ENCODE measurements at places on chromosomes 7 and 10.

DNA sequence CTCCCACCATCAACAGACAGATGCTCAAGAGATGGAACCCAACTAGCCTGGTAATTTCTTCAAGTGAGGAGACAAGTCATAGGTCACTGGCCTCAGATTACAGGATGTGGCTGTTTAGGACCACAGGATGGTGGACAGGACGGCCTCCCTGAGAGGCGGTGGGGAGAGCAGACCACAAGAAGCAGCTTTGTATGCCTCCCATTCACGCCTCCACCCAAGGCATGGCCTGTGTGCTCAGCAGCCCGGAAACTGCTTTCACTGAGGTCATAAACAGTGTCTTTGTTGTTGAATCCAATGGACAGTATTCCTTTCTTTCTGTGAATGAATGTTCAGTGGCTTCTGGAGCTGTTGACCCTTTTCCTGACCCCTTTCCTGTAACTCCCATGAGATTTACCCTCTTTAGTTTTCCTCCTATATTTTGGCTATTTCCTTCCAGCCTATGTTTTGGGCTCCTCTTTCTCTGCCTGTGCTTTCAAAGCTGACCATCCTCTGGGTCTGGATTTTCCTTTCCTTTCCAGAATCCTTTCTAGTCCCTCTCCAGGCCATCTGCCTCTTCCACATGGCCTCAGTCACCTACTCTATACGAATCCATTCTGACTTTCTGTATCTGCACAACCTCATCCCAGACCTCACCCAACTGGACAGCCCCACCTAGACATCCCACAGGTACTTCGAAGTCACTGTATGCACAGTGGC lies 32.4 kb upstream of the INPP5F start:
- DNase-seq: no peak

DNA sequence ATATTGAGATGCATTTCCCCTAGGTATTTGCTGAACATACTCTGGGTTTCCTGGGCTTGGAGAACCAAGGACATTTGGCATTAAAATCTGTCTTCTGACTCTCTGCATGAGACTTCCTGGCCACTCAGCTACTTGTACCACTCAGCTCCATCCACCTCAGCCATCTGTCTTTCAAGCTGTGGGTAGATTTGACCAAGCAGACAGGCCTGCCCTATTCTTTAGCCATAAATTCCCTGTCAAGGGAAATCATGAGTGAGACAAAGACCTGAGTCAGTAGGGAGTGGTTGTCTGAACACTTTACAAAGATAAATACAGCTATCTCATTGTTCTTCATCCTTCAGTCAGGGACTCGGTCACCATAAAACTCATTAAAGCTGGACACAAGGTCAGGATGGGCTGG lies 399.1 kb downstream of the GPAM start:
- DNase-seq: no peak

DNA sequence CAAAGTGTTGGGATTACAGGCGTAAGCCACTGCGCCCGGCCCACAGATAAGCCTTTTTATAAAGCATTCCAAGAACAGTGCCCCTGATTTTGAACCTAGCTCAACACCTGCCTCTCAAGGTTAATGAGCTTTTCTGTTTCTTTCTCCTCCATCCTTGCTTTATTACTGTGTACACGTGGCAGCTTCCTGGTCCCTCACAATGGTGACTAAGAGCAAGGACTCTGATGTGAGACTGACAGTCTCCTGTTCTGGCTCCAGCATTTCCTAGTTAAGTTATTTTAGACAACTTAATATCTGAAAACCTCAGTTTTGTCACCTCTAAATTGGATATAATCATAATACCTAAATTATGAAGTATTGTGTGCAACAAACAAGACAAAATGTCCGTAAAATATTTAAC lies 9.9 kb downstream of the HABP2 start:
- DNase-seq: no peak

DNA sequence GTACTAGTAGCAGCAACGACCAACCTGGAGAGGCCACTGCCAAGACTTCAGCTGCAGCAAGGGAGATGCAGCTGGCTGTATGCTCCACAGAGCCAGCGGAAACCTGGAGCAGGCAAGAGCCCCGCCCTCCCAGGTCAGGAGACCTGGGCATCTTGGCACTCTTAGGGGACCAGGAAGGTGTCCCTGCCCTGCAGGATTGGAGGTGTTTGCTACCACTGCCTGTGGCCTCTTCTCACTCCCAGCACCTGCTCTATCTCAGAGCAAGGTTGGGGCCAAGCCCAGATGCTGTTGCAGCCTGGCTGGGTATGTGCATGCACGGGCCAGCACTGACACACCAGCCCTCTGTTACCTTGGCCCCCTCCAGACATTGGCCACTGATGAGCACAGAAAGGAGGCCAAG lies 1512.8 kb downstream of the REEP3 start:
- DNase-seq: no peak

DNA sequence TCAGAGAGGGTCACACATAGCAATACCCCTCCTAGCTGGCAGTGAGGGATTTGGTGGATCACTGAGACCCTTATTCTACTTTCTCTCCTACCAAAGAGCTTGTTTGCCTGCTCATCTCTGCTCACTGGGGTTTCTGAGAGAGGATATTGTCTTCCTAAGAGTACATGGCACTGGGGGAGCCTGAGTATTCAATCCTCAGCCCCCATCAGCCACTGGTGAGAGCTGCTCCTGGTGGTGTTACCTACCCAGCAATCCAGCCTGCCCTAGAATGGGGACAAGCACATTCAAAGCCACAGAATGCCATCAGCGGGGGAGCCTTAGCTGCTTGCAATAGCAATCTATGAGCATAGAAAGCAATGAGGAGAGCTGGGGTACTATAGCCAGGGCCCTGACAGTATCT lies 281.1 kb downstream of the WDR11 start:
- DNase-seq: no peak

DNA sequence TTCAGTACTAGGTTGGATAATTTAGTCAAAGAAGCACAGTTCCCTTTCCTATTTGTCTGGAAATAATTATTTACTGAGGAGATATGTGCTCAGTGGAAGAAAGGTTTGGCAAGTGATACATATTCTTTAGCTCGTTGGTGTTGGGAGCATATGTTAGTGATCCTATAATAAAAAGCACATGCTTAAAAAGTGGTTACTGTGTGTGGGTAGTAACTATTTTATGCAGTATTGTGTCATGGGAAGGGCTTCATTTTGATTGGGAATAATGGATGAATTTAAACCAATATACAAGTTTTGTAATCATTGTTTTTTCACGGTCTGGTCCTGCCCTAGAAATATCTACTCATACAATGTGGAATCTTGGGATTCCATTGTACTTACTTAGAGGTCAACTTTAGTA lies 188.7 kb upstream of the PPP1R3A start:
- DNase-seq: no peak

DNA sequence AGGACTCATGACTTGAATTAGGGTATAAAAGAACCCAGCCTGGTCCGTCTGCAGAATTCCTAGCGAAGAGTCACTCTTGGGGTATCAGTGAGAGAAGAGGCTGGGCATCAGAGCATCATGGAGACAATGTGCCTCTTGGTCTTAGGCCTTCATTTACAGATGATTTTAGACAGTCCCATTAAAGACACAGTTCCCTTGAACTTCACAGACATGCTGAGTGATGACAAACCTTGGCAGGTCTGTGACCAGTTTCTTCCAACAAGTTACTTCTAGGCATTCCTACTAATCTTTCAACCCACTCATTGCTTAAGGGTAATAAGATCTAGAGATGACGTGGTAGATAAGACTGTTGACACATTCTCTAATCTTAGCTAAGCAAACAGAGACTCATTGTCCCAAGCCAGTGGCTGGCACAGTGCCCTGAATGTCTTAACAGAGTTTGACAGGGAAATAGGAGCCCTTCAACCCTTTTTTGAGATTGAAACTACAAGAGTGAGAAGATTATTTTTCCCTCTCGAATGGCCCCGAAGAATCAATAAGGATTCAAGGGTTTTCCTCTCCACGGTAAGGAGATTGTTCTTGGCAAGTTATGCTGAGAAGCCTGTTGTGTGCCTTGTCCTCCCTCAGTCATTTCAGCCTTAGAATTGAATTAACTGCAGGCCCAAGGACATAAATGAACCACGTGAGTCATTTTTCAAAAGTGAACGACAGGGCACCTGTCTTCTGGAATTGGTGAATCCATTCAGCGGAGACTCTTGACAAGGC lies 281.1 kb downstream of the CCDC3 start:
- no peak for DNase-seq

DNA sequence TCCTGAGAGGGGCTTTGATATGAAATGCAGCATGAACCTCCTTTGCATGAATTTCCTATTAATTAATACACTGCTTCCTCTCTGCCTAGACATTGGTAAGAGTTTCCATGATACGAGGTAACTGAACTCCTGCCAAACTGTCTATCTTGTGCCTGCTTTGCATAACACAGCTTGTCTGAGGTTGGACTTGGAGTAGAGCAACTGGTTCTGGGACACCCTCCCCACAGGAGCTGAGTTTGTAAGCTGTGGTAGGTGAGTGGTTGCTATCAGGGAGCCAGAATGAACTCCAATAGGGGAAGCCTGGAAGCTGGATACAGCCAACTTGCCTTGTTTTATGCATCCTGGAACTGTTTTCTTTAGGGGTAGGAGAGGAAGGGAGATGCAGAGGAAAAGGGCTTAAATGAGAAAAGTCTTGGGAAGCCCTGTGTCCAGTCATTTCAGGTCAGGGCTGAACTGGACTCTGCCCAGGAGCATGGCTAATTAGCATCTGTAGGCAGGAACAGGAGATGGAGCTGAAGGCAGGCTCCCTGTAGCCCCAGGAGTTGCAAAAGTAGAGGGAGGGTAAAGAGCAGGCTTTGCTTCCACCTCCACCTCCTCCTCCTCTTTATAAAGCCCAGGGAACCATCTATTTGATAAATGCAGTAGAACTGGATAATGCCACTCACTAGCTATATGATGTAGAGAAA lies 73.2 kb upstream of the GPR158 start:
- DNase-seq: no peak

- DNase-seq: no peak
Measured at GRCh38 chr10:96747734-96748550, 27.6 kb upstream of the PIK3AP1 start.

GRCh38 chr7:73870041-73870492 lies 9.1 kb downstream of the TMEM270 start:
- DNase-seq: peak; percentile 36

GRCh38 chr7:26293569-26294308 lies 2.1 kb downstream of the SNX10 start:
- no peak for DNase-seq

DNA sequence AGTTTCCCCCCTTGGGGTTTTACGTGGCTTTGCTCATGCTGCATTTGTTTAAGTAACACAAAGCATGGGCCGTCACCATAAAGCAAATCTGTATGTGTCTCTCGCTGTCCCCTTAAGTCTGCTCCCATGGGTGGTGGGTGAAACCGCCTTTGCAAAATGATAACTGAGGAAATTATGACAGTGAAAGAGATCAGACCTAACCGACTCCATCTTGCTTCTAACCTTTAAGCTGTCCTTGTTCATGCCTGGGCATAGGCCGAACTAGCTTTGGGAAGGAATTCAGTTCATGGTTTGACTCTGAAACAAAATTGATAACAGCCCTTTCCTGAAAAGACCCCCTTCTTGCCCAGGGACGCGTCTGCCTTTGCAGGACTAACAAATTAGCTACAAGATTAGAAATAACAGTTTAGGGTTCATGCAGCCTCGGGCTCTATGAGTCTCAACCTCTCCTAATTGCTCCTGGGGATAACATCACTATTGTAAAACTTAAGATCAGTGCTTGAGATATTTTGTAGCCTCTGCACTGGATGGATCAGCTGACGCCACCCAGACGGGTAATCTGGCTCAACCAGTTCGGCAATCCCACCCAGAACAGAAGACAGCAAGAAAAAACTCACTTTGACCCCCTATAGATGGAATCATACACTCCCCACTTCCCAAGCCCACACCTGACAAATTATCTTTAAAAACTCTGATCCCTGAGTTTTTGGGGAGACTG lies 623.7 kb downstream of the TYW1 start:
- no peak for DNase-seq

DNA sequence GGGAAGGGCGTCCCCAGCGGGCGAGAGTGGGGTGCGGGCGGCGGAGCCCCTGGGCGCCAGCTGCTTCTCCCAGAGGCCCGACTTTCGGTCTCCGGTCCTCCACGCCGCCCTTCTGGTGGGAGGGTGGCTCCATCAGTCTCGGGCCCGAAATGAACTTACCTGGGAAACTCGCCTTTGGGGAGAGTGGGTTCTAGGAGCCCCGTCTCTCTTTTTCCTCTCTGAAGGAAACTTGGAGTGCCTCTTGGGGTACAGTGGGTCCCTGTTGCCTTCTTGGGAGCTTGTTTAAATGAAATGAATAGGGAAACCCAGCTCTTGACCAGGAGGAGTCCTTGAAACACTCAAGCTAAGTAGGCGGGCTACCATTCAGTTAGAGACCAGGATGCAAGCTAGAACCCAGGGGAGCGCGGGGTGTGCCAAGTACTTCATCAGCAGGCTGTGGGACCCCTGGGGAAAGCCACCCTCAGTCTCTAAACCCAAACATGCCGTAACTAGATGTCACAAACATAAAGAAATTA lies 1.3 kb downstream of the SLC26A4 start:
- no peak for DNase-seq

All from WTC11 (cell line).